ENCODE measurements at places on chromosomes 6 and 20.

DNA sequence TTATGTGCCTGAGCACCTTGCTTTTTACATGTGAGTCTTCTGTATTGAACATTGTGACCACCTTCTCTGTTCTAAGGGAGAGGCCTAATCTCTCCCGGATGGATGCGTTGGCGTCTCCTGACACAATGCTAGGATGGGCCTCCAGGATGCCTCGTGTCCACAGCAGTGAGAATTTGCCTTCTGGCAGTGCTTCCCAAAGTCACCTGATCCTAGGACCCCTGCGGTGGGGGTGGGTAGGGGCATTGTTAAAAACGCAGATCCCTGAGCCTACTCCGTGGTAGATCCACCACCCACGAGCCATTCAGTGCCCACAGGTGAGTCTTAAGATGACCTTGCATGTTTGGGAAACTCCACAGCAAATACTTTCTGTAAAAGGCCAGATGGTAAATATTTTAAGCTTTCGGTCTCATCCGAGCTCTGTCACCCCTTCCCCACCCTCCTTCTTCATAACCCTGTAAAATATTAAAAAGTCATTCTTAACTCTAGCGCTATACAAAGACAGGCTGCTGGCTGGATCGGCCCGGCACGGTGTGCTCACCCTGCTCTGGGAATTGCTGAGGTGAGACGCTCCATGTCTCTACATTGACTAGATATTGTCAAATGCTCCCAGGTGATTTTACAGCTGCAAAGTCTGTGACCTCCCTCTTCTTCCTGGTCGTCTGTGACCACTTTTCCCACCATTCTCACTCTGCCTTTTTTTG, 106.7 kb upstream of the IYD start:
- no peak for DNase-seq

GRCh38 chr6:43729537-43729936, 40.5 kb upstream of the VEGFA start:
- DNase-seq: no peak

DNA sequence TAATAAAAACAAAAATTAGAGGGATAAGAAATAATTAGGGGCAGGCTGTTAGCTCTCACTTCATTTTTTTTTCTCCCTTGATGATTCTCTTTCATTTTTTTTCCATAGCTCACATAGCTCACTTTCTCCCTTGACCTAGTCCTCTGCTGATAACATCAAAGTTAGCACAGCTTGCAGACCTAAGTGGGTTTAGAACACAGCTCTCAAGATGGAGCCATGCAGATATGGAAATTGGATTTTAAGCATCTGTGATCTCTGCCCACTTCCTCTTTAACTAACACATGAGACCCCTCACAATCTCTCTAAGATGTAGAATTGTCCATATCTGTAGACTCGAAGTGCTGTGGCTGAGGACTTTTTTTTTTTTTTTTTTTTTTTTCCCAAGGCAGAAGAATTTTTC, 257.1 kb downstream of the SOX4 start:
- DNase-seq: no peak

- DNase-seq: peak; percentile 6
Observed at GRCh38 chr6:160882791-160883279, 108.7 kb upstream of the MAP3K4 start.

DNA sequence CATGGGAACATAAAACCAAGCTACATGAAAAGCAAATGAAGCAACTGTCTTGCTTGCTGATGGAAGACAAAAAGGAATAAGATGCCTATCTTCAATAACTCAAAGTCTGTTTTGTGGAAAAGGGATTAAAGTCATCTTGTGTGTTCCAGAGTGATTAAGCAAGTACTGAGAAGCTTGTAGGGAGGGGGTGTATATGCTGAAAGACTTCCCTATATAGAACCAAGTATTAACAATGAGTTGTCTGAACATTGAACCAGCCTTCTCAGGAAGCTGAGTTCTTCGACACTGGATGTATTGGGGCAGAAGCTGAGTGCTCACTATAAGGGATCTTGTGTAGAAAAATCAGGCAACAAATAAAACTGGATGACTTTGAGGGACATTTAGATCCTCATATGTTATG, 451.8 kb downstream of the CD83 start:
- DNase-seq: no peak

- DNase-seq: no peak
Observed at GRCh38 chr6:135932651-135933050, 81.2 kb downstream of the PDE7B start.

- peak; percentile 44 for DNase-seq
Observed at GRCh38 chr6:166007349-166008263, 160.0 kb downstream of the TBXT start.

GRCh38 chr20:53154540-53154939, 182.4 kb downstream of the TSHZ2 start:
- DNase-seq: no peak

GRCh38 chr6:52691718-52692117, 20.8 kb downstream of the TMEM14A start:
- DNase-seq: peak; percentile 10

DNA sequence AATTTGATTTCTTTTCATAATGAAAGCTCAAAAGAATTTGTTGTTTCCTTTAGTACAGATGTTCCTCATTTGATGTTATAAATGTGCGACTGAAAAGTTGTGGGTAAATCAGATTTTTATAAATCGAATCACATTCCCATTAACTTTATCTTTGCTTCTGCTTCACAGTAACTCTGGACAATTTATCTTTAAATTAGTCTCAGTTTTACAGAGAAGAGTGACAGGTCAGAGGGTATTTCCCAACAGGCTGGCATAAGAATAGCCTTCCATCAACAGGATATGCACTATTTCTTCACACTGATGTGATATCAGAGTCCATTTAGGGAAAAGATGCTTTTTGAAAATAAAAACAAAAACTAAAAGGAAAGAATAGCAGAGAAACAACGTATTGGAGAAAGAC, 286.9 kb downstream of the FRK start:
- no peak for DNase-seq

GRCh38 chr6:142906945-142907470, 38.0 kb downstream of the HIVEP2 start:
- no peak for DNase-seq
